CD4-positive, alpha-beta memory T cell (primary cell): ENCODE measurements at places on chromosomes 2 and 18.
A peak's percentile ranks its signal among the peaks of the same experiment; 100 is the strongest.

GRCh38 chr2:117691595-117691994 is 122.9 kb upstream of the DDX18 start:
- DNase-seq, result no peak

DNA sequence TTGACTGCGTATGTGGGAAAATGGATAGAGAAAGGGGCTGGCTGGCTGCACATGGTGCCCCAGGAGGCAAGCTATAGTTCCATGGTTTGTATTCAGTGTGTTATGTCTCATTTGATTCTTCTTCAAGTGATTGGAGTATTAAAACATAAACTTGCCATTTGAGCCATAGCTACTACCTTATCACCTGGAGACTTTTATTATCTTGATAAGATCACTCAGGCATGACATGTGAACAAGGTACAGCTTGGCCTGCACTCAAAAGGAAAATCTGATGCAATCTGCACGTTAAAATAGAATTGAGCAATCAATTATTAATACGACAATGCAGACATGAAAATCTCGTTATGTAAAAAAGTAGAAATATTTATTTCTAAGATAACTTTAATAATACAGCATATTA is 116.9 kb downstream of the RND3 start:
- DNase-seq, result no peak

GRCh38 chr2:239719791-239720360 is 305.3 kb downstream of the NDUFA10 start:
- DNase-seq, result no peak

DNA sequence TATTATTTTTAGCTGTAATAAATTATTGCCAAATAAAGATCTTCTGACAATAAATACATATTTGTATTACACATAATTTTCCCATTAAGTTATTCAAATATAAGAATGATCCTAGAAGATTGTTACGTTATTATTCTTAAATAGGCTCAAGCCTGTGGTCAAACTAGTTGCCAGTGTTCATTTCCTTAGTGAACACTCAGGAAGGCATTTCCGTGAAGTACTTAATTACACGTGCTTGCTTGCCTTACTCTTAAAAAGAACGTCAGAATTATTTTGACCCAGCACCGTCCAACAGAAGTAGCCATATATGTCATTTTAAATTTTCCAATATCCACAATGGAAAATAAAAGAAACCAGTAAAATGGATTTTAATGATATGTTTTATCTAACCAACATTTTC is 249.8 kb downstream of the TXNL1 start:
- DNase-seq, result no peak

GRCh38 chr2:31397094-31397493 is 17.4 kb downstream of the XDH start:
- no peak for DNase-seq

DNA sequence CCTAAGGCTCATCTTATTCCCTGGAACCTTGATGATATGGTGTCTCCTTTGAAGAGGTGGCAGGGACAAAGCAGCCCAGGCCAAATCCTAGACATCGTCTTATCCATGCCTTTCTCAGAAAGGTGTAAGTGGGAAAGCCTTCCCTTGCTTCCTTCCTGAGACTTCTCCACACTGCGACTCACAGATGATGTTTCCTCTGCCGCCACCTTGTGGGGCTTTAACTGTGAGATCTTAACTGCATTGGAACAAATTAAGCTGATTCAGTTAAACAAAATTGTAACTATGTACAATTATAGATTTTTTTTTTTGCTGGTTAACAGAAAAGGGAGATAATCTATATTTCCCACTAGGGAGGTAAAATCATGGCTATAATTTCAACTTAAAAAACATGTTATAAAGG is 10.0 kb upstream of the GCA start:
- DNase-seq, result no peak

GRCh38 chr18:805755-806110 is 6.3 kb downstream of the YES1 start:
- no peak for DNase-seq

DNA sequence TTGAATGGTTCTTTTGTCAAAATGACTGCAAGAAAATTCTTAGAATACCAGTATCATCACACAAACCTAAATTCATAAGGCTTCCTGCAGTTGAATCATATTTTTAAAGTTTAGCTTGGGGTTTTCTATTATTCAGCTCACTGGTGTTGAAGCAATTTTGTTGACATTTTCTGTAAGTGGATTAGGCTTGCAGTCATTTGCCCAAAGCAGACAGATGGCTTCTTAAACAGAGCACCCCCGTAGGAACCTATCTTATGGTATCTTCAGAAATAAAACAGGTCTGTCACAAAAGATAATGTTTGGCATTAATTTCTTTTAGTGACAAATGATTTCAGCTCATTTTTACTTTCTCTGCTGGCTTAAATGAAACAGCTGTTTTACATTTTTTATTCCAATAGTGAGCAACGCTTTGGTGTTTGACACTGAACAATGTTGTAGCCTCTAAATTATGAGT is 331.1 kb downstream of the PLCL1 start:
- no peak for DNase-seq

DNA sequence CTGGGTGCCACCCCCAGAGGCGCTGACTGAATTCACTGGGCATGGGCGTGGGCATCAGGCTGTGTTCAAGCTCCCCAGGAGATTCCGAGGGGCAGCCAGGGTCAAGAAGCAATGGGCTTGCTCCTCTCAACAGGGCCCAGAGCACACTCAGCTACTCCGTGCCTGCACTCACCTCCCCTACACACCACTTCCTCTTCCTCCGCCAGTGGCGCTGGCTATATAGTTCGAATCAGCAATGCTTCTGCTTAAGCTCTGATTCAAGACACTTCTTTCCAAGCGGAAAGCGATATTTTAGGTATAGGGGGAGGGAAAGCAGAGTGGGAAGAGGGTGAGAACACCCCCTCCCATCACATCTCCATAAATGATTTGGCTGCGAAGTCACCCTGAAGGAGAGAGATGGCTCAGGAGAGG is 42.1 kb downstream of the CRACDL start:
- no peak for DNase-seq

- no peak for DNase-seq
These were observed 256.8 kb downstream of the NEDD4L start for GRCh38 chr18:58300867-58301266.

DNA sequence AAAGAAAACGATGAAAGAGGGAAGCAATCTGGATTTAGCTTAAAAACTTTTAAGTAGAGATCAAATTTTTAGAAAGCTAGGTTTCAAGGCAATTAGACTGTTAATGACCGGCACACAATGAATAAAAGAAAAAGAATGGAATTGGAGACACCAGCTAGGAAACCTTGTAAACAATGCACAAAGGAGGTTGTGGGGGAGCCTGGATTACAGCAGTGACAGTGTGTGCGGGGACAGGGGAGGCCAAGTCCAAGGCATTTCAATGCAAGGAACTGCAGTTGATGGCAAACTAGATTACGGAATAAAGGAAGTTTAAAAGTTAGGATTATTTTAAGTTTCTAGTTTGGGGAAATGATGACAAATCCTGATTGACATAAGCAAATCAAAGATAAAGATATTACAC is 74.5 kb downstream of the DTNB start:
- no peak for DNase-seq

- DNase-seq, result no peak
These were observed 1247.2 kb upstream of the PIK3C3 start for GRCh38 chr18:40707797-40708196.

DNA sequence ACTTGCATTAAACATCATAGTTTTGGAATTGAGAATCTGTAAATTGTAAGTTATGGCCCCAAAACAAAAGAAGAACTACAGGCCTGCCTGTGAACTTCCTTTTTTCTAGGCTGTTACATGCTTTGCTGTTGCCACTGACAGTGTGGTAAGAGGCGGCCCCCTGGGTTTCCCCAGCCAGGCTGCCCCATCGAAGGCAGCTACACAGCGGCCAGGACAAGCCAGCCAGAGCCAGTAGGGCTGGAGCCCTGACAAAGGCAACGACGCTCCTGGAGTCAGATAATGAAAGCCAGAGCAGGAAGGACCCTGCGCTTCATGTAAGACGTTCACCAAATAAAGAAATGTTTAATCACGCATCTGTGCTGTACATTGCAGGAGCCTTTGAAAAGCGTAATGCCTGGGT is 55.0 kb downstream of the ANKRD44 start:
- DNase-seq, result peak; percentile 72

- no peak for DNase-seq
These were observed 13.4 kb downstream of the TANK start for GRCh38 chr2:161173541-161174194.

DNA sequence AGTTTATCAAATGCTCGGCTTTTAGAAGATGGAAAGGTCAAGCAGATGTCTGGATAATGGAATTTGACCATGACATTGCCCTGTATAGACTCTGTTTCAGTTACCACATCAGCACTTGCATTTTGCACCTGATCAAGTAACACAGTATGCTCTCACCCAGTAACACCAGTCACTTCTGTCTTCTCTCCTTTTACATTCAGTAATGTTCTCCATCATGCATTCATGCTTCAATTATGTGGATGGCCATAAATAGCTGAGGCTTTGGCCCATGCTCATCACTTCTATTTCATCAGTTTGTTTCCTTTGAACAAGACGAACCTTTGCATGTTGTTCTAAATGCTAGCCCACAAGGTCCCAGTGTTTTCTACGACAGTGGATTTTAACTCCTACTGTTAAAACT is 322.9 kb upstream of the ACVR2A start:
- DNase-seq, result no peak

DNA sequence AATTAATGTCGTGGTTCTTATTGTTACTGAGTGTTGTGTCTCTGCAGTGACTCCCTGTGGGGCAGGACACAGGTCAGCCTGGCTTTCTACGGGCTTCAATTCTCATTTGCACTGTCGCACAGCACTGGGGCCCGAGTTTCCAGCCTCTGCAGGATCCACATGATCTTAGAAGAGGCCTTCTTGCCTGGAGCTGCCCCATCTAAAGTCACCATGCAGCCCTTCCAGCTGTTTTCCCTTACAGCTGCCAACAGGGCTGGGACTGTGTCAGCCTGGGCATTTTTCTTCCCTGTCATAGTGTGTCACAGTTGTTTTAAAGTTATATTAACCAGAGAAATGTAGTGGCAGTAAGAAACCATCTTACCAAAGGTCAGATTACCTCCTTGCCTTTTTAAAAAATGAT is 27.0 kb downstream of the FHL2 start:
- DNase-seq, result no peak

GRCh38 chr2:17035010-17035409 is 369.4 kb upstream of the CYRIA start:
- no peak for DNase-seq

GRCh38 chr2:44135771-44136170 is 32.9 kb upstream of the PPM1B start:
- no peak for DNase-seq

DNA sequence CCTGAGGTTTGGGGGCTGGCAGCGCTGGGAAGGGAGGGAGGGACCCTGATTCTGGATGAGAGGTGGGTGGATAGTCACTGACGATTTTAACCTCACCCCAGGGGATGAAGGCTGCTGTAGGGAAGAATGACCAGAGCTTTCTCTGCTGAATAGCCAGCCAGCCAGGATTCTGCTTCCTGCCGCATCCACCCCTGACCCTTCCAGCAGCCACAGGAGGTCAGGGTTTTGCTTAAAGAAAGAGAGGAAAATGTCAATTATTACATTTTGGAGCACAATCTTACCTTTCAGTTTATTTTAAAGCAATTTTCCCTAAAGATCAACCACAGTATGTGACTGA is 217.7 kb downstream of the GBX2 start:
- no peak for DNase-seq

GRCh38 chr2:191318729-191319078 is 73.5 kb downstream of the MYO1B start:
- no peak for DNase-seq

- DNase-seq, result peak; percentile 75
These were observed 24.3 kb upstream of the STAT1 start for GRCh38 chr2:191038241-191038725.

DNA sequence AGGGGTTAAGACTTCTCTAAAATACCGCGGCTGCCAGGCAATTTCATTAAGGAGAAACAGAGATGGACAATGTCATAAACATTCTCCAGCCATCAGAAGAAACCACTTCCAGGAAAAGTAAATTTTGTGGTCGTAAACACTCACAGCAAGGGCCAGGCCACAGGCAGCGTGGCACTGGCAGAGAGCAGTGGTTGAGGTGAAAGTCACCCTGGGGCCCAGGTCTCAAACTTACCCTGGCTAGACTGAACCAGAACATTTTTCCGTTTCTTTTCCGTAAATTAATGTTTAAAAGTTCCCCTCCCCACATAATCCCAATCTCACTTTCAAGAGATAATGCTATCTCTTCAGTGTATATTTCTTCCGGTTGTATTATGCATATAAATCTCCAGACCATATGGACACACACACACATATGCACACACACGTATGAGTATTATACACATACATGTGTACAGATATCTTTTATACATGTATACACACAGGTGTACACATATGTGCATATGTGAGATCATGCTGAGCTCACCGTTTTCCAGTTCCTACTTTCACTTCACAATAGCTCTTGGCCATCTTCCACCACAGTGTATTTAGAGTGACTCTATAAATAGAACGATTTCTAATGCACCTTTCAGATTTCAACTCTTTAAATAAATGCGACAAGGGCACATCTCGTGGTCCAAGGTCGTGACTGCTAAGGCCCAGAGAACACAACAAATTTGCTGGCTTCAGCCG is 90.1 kb downstream of the MALT1 start:
- DNase-seq, result no peak

GRCh38 chr2:41992056-41992642 is 55.7 kb upstream of the PKDCC start:
- DNase-seq, result no peak

GRCh38 chr2:58535182-58535581 is 294.1 kb upstream of the FANCL start:
- no peak for DNase-seq

GRCh38 chr2:66667301-66667700 is 232.4 kb downstream of the MEIS1 start:
- DNase-seq, result no peak

GRCh38 chr2:121095257-121096080 is 189.5 kb downstream of the TFCP2L1 start:
- DNase-seq, result no peak

- no peak for DNase-seq
These were observed 43.2 kb downstream of the SP140 start for GRCh38 chr2:230268606-230269243.

GRCh38 chr2:226759768-226760167 is 39.9 kb downstream of the IRS1 start:
- no peak for DNase-seq

GRCh38 chr18:35993013-35993412 is 20.5 kb downstream of the RMP24 start:
- no peak for DNase-seq

GRCh38 chr2:26733413-26733812 is 30.7 kb upstream of the SLC35F6 start:
- no peak for DNase-seq

DNA sequence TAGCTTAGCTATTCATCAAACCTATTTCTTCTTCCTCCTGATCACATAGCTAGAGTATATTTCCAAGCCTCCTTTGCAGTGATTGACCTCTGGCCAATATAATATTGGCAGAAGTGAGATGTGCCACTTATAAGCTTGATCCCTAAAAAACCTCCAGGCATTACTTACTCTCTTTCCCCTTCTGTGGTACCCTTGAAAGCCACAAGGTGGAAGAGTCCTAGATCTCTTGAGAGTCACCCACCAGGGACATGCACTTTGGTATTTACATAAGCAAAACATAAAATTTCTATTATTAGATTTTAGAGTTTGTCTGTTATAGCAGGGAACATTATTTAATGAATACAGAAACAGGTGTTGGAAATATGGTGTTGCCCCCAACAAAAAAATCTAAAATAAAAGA is 112.0 kb downstream of the EXOC6B start:
- DNase-seq, result no peak
